Stimulated activated CD4-positive, alpha-beta T cell treated with anti-CD3 and anti-CD28 coated beads, Interleukin-1b, Interleukin-23, amount 100 ng/mL, for 4 hours (primary cell): ENCODE measurements at places on chromosomes 7 and 10.
A peak's percentile ranks its signal among the peaks of the same experiment; 100 is the strongest.

DNA sequence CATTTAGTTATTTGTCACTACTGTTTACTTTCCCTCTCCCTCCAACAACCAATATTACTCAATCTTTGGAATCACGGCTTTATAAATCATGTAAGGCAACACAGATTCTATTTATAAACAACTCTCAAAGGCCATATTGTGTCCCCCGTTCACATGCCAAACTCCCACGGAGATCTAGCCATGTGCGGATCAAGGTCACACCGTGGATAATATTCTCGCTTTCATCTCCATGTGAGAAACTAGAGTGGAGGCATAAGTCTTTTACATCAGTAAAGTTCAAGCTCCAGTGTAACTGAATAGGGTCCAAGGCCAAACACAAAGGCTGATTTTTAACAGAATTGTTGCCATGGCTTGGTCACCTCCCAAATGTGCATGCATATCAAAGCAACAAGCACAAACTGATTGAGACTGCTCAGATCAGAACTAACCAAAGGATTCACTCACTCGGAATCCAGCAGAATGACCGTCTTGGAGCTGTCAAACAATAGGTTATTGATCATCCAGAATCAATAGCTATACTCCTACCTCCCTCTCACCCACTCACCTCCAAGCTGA, 569.5 kb upstream of the LRRN3 start:
- DNase-seq, result no peak

- DNase-seq, result no peak
These were observed 48.7 kb upstream of the SLC35G1 start for GRCh38 chr10:93844979-93845626.

- no peak for DNase-seq
These were observed 58.5 kb downstream of the ELMO1 start for GRCh38 chr7:37390114-37390513.

DNA sequence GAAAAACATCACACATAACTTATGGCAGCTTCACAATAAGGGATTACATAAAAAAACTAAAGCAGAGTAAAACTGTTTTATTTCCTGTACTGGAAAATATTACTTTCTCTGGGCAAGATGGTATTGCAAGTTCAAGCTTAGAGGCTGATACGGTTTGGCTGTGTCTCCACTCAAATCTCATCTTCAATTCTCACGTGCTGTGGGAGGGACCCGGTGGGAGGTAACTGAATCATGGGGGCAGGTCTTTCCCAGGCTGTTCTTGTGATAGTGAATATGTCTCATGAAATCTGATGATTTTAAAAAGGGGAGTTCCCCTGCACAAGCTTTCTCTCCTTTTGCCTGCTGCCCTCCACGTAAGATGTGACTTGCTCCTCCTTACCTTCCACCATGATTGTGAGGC, 5.1 kb upstream of the LRRC27 start:
- DNase-seq, result peak; percentile 33

DNA sequence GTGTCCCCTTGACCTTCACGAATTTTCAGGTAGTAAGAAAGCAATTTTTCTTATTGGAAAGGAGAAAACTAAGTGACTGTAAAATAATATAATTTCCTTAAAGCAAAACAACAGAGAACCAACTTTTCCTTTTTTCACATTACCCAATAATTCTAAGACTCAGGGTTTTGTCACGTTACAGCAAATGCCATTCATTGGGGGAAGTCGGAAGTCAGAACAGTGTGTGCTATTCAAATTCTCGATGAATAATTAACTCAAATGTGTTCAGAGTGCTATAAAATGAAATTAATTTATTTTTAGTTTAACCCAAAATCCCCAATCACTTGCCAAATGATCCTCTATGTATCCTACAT, 40.0 kb downstream of the DIP2C start:
- no peak for DNase-seq

DNA sequence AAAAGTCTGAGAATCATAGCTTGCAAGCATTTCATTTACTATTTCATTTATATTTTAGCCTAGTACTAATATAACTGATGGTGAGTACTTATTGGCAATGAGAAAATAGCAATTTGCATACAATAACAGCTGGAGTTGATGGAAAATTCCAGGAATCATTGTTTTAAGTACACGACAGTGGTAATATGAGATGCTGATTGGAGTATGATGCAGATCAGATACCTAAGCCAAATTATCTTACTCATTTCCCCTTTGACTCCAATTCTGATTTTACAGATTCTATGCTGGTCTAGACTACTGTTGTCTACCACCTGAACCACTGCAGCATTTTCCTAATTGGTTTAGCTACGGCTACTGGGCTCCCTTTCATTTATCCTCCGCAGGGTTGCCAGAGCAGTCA, 36.7 kb downstream of the GNG11 start:
- DNase-seq, result no peak
